ENCODE measurements at places on chromosomes 5 and 9. TPM values are rescaled to one million over a fixed set of nuclear protein-coding genes. Genes with fewer than 3 reads are reported as not detected.

Gene CNTNAP3B
- total RNA-seq = not detected

Gene PDE6A
- not detected for total RNA-seq

Gene ANKH
- 34.2 TPM for total RNA-seq

Gene RNF208
- 9.3 TPM for total RNA-seq

Gene ECM2
- total RNA-seq = not detected

Gene RANBP17
- total RNA-seq = not detected

Gene HMCN2
- total RNA-seq = not detected
